ENCODE measurements at places on chromosomes 2 and 18. TPM values are rescaled to one million over a fixed set of nuclear protein-coding genes. Genes with fewer than 3 reads are reported as not detected.

Gene GALNT1
- 47.4 TPM for total RNA-seq

Gene KCTD1
- 23.1 TPM for total RNA-seq

Gene HOXD11
- not detected for total RNA-seq

Gene ADAM23
- 9.3 TPM for total RNA-seq

Gene RAPH1
- 36.5 TPM for total RNA-seq

Gene DSEL
- total RNA-seq, result 1.2 TPM

Gene DSG1
- total RNA-seq, result not detected

Gene CTIF
- total RNA-seq, result 24.4 TPM

Gene SFTPB
- total RNA-seq, result not detected

Gene HMSD
- total RNA-seq, result 0.14 TPM

GRCh38 chr2:160664603-160665140 lies 171.1 kb upstream of the RBMS1 start:
- no peak for DNase-seq
- H3K36me3 ChIP-seq, result no peaks in the 10 kb centered on the region
- H3K4me1 ChIP-seq, result peaks cover 22% of the 10 kb centered on the region

DNA sequence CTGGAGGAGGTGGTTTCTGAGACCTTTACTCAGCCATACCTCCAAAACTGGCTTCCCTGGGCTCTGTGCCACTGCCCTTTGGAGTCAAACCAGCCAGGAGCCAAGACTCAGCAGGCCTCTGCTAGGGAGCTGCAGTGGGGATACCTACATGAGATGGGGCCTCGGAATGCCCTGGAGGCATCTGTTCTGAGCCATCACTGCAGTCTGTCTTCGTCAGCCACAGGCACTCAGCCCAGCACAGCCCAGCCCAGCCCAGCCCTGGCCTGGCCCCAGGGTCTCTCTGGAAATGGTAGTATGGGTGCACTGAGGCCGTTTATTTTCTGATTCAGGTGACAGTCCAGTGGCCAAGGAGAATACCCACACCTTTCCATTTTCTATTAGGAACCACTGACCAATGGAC lies 209.8 kb downstream of the CELF4 start:
- H3K36me3 ChIP-seq, result no peaks in the 10 kb centered on the region
- H3K27ac ChIP-seq, result no peak overlapping the region
- no peaks in the 10 kb centered on the region for H3K4me1 ChIP-seq
- no peak for DNase-seq

DNA sequence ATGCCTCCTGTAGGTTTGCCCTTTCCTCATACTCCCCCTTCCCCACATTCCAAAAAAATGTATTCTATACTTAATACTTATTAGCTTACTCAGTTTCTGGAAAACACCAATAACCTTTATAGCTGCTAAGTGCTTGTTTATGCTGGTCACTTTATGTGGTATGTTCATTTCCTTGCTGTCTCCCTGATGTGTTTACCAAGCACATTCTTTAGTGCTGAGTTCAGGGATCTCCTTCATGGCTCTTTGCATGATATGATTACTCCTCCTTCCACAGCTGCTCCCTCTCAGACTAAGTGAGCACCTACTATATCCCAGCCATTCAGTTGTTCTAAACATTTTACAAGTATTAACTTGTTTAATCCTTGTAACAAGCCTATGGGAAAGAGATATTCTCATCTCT lies 698.3 kb upstream of the FANCL start:
- H3K4me1 ChIP-seq, result no peaks in the 10 kb centered on the region
- no peak overlapping the region for H3K4me3 ChIP-seq
- DNase-seq, result no peak
- H3K36me3 ChIP-seq, result no peaks in the 10 kb centered on the region
- no peaks in the 10 kb centered on the region for H3K27me3 ChIP-seq
- H3K27ac ChIP-seq, result no peak overlapping the region

GRCh38 chr2:112465382-112465781 lies 16.6 kb upstream of the TTL start:
- no peak overlapping the region for H3K27ac ChIP-seq
- no peaks in the 10 kb centered on the region for H3K27me3 ChIP-seq
- H3K4me1 ChIP-seq, result no peaks in the 10 kb centered on the region
- H3K36me3 ChIP-seq, result no peaks in the 10 kb centered on the region
- no peak overlapping the region for H3K4me3 ChIP-seq

DNA sequence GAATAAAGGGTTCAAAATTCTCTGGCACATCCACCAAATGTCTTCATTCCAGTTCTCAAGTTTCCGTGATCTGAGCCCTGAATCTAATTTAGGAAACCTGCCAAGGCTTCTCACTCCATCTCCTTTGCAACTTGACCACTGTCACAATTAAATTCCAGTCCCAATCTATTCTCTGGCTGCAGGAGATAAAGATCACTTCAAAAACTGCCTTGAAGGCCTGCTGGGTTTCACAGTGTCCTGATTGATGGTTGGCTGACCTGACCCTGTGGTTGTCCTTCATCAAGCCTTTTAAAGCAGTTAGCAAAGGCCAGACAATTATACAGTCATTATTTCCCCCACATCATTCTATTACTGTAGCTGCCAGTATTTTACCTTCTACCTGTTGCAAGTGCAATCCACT lies 60.3 kb upstream of the DNAJC10 start:
- DNase-seq, result no peak
- H3K27ac ChIP-seq, result peak overlapping the region; percentile 44
- no peaks in the 10 kb centered on the region for H3K36me3 ChIP-seq
- no peak overlapping the region for H3K4me3 ChIP-seq

GRCh38 chr2:25606892-25607291 lies 66.5 kb downstream of the DTNB start:
- H3K27me3 ChIP-seq, result no peaks in the 10 kb centered on the region
- no peak overlapping the region for H3K4me3 ChIP-seq
- H3K36me3 ChIP-seq, result no peaks in the 10 kb centered on the region
- peaks cover 6% of the 10 kb centered on the region for H3K4me1 ChIP-seq

DNA sequence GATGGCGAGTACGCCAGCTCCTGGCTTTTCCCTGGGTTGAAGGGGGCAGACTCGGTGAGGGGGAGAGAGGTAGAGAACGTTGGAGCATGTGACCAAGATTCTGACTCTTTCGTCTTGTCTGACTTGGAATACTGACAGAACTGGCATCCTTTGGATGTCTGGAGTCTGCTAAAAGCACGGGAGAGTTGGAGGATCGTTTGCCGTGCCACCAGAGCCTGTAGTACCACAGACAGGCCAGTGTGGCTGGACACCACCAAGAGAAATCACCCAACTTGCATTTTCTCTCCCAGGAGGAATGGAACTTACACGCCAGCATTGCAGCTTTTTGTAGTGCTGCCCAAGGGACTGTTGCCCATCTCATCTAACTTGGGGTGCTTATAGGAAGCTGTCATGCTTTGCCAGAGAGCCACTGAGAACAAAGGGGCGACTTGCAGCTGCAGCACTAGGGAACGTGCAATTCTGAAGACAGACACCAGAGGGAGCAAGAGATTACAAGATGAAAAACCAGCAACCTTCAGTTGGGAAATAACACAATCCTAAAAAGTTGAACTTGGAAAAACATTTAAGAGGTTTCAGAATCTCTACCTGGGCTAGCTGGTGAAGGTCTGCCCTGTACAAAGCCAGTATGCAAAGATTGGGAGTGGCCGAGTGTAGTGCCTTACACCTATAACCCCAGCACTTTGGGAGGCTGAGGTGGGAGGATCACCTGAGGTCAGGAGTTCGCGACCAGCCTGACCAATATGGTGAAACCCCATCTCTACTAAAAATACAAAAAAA lies 24.1 kb downstream of the PSMG2 start:
- no peaks in the 10 kb centered on the region for H3K4me1 ChIP-seq
- peak; percentile 82 for DNase-seq
- no peak overlapping the region for H3K4me3 ChIP-seq
- no peaks in the 10 kb centered on the region for H3K27me3 ChIP-seq

- no peaks in the 10 kb centered on the region for H3K27me3 ChIP-seq
- H3K4me1 ChIP-seq, result no peaks in the 10 kb centered on the region
- H3K36me3 ChIP-seq, result peaks cover 62% of the 10 kb centered on the region
- H3K27ac ChIP-seq, result no peak overlapping the region
- no peak for DNase-seq
Measured at GRCh38 chr2:33275689-33276444, 200.6 kb upstream of the RASGRP3 start.

- no peak overlapping the region for H3K27ac ChIP-seq
- H3K4me3 ChIP-seq, result no peak overlapping the region
- H3K27me3 ChIP-seq, result peaks cover 3% of the 10 kb centered on the region
- no peaks in the 10 kb centered on the region for H3K4me1 ChIP-seq
Measured at GRCh38 chr18:75548353-75548905, 120.9 kb upstream of the SMIM21 start.

- no peaks in the 10 kb centered on the region for H3K27me3 ChIP-seq
- no peak overlapping the region for H3K27ac ChIP-seq
- DNase-seq, result no peak
- H3K4me1 ChIP-seq, result peaks cover 3% of the 10 kb centered on the region
- H3K36me3 ChIP-seq, result no peaks in the 10 kb centered on the region
Measured at GRCh38 chr2:185695711-185696235, 42.8 kb upstream of the FSIP2 start.

DNA sequence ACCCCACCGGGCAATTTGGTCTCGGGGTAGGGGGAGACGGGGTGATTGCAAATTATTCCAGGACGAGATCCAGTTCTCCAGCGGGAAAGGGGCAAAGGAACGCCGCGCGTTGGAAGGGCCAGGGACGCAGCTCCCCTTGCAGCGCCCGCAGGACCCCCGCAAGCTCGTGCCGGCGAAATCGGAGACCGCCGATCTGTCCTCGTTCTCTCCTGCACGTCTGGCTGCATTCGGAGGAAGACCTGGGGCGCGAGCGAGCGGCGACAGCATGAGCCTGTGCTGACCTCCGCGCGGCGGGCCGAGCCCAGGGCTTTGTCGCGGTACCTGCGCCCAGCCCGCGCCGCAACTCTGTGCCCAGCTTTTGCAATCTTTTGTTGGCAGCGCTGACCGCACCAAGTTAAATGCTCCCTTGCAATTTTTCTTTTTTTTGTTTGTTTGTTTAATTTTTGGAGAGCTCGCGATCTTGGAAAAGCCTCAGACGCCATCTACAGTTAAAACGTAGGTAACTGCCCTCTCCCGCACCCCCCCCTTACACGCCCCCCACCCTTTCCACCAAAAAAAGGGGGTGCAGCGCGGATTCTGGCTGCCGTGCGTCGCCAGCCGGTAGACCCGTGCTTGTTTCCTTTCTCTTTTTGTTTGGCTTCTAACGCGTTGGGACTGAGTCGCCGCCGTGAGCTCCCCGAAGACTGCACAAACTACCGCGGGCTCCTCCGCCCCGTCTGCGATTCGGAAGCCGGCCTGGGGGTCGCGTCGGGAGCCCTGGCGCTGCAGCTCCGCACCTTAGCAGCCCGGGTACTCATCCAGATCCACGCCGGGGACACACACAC lies 667 bp downstream of the TRIB2 start:
- no peaks in the 10 kb centered on the region for H3K36me3 ChIP-seq
- H3K27me3 ChIP-seq, result no peaks in the 10 kb centered on the region
- peak overlapping the region; percentile 90 for H3K27ac ChIP-seq
- H3K4me3 ChIP-seq, result peak overlapping the region; percentile 94
- peaks cover 12% of the 10 kb centered on the region for H3K4me1 ChIP-seq

DNA sequence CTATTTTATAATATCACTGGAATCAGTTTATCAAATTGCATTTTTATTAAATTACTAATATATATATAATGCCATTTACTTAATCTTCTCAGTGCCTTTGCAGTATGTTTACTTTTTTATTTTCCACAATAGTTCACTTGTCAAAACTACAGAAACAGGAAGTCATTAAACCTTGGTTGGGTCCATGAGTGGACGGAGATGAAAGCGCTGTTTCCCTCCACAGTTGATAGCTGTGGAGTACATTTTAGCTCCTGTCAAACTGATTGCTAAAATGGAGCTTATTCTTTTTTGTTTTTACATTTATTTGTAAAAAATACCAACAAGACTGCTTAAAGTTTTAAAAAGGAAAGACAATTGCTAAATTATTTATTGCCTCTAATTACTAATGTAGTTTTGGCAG lies 19.2 kb downstream of the MFF start:
- no peak for DNase-seq
- H3K27me3 ChIP-seq, result no peaks in the 10 kb centered on the region
- H3K36me3 ChIP-seq, result peaks cover 28% of the 10 kb centered on the region
- no peak overlapping the region for H3K4me3 ChIP-seq
- no peak overlapping the region for H3K27ac ChIP-seq

GRCh38 chr2:238006510-238006909 lies 39.7 kb downstream of the UBE2F start:
- H3K36me3 ChIP-seq, result no peaks in the 10 kb centered on the region
- peaks cover 3% of the 10 kb centered on the region for H3K4me1 ChIP-seq
- H3K4me3 ChIP-seq, result no peak overlapping the region
- no peak for DNase-seq

GRCh38 chr18:79521416-79522205 lies 125.9 kb downstream of the NFATC1 start:
- no peak for DNase-seq
- peaks cover 5% of the 10 kb centered on the region for H3K4me1 ChIP-seq
- H3K36me3 ChIP-seq, result no peaks in the 10 kb centered on the region
- no peak overlapping the region for H3K27ac ChIP-seq
- no peaks in the 10 kb centered on the region for H3K27me3 ChIP-seq

DNA sequence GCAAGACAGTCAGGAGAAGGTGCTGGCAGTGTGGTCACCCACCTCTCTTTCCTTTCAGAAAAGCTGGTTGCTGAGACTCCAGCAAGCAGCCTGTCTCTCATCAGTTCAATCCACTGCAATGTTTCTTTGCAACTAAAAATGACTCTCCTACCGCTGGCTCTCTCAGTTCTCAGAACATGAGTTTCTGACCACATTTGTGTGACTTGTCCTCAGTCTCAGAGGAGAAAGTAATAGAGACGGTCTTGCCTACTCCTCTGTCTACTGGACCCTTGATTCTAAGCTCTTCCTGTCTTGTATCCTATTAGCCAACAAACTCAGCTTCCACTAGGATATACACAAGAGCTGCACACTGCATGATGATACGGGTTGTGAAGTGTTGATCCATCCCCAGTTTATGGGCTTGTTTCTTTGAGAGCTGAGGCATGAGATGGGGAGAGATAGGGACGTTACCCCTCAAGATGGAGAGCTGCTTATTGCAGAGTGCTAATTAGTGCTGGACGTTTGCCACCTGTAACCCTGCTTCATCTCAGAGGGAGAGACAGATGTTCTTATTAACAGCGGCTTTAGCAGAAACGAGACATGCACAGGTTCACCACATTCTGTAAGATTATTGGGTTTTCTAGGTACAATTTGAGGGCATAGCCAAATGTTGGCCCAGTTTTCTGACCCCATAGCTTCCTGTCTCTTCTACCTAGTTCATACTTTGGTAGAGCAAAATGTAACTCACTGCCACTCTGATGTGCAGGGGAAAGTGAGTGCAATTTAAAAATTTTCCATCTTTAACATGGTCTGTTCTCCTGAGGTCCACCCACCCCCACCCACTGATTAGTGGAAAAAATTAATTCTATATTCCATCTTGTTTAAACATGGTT lies 32.4 kb upstream of the YWHAQ start:
- H3K4me3 ChIP-seq, result no peak overlapping the region
- H3K27me3 ChIP-seq, result no peaks in the 10 kb centered on the region
- DNase-seq, result no peak

DNA sequence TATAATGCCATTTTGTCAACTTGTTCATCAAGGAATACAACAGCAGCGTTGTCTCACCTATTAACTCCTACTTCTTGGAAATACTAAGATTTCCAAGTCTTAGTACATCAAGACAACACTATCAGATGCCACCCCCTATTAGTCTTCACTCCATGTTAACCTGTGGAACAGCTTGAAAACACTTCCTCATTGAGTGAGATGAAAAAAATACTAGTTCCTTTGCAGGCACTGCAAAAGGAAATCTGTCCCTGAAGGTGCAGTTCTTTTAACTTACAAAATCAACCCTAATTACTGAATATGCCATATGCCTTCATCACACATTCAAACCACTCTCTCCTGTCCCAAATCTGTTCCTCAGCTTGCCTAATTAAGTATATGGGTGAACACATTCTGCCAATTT lies 4.0 kb downstream of the CWC22 start:
- H3K27me3 ChIP-seq, result no peaks in the 10 kb centered on the region
- H3K36me3 ChIP-seq, result no peaks in the 10 kb centered on the region
- no peak overlapping the region for H3K4me3 ChIP-seq
- no peak for DNase-seq
- no peak overlapping the region for H3K27ac ChIP-seq

Measured in cardiac muscle cell (in vitro differentiated cells and primary cell).